T-helper 1 cell (primary cell): ENCODE measurements at places on chromosomes 16 and 17.

- DNase-seq = no peak
These were observed 136.2 kb upstream of the SALL1 start for GRCh38 chr16:51287121-51287755.

- no peak for DNase-seq
These were observed 10.9 kb upstream of the ZFHX3 start for GRCh38 chr16:73058616-73059409.

- no peak for DNase-seq
These were observed 123.8 kb downstream of the SMG6 start for GRCh38 chr17:2179615-2180295.

DNA sequence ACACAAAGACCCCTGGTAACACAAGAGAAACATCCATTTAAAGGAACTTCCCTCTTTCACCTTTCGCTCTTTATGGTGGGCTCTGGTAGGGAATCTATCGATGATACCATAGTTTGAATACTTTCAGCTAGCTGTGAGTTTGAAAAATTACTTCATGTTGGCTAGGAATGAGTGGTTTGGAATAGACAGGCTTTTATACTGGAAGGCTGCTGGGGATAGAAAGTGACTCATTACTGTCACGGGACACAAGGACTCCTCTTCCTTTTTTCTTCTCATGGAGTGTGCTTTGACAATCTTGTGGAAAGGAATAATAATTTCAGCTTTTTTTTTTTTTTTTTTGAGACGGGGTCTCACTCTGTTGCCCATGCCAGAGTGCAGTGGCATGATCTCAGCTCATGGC lies 76.9 kb downstream of the CYB561 start:
- DNase-seq = no peak

DNA sequence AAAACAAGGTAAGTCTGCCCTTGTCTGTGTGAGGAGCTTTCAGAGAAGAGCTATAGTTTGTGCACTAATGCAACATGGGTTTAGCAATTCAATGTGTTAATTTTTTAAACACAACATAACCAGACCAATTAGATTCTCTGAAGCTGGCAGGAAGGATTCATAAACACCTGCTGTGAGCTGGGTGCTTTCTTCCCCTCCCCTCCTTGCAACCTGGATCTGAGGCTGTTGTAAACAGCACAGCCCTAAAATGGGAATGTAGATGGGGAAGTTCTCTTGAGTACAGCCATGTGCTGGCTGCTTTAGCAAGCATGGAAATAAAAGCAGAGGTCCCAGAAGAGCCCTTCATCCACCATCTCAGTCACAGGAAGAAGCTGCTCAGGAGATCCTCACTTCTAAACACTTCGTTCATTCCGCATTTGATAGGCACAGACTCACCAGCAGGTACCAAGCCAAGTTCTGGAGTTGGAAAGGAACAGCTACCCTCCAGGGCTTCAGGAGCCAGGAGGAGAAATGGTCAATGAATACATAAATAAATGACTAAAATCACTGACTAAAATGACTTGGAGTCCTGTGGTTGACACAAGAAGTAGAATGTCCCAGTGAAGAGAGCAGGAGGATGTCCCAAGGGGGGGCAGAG lies 21.7 kb downstream of the AXIN2 start:
- no peak for DNase-seq
